ENCODE measurements at places on chromosomes 12 and 14.
A peak's percentile ranks its signal among the peaks of the same experiment; 100 is the strongest.

GRCh38 chr14:88013750-88014349, 8.9 kb downstream of the GPR65 start:
- DNase-seq, result peak; percentile 77

GRCh38 chr12:79098530-79098929, 234.0 kb downstream of the SYT1 start:
- no peak for DNase-seq

DNA sequence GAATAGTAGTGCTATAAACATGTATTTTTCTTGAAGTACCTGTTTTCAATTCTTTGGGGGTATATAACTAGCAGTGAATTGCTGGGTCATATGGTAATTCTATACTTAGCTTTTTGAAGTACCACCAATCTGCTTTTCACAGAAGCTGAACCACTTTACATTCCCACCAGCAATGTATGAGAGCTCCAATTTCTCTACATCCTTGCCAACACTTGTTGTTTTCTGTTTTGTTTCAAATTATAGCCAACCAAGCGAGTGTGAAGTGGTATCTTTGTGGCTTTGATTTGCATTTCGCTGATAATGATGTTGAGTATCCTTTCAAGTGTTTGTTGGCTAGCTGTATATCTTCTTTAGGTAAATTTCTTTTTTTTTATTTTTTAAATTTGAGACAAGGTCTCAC, 95.7 kb downstream of the PAPLN start:
- DNase-seq, result no peak

GRCh38 chr14:75453817-75454434, 26.1 kb downstream of the JDP2 start:
- DNase-seq, result no peak

DNA sequence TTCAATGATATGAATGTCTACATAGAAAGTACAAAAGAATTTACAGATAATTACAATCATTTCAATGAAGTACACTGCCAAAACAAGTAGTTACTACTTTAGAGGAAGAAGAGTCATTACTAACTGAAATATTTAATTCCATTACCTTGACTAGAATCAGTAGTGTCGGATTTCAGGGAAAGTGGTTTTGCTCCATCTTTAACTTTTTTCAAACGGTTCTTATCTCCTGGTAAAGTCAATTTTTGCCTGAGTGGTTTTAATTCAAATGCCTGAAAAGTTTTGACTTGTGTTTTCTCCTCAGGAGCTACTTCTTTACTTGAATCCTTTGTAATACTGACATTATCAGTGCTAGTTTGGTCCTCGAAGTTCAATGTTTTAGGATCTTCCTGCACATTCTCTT, 6.9 kb downstream of the ZFC3H1 start:
- no peak for DNase-seq

DNA sequence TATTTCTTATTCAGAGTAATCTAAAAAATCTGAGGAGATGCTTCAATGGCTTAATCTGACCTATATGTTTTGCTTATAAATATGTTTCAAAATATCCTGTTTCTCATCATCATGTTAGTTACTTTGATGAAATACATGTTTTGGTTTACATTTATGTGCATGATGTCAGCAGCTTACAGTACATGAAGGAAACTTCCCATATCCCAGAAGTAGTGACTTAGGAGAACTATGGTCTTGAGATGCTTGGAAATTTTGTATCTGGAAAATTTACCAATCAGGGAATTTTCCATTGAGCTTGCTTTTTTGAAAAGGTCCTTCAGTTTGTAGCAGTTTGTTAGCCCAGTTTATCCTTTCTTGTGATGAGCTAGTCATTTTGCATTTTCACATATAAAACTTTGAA, 73.3 kb downstream of the RASSF8 start:
- no peak for DNase-seq

DNA sequence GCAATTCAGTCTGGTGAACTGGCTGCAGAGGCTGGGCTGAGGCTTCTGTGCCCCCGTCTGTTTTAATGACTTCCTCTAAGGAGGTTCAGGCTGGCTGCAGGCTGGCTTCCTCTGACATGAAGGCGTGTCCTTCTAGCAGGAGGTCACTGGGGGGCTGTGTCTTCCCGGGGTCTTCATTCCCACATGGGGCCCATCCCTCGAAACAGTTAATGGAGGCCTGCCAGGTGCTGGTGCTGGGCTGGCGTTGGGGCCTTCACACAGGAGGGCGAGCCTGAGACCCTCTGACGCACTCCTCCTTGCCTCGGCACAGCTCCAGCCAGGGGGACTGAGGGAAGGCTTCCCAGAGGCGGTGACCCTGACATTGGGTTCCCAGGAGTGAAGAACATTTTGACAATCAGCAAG, 57.7 kb upstream of the DLK1 start:
- no peak for DNase-seq

DNA sequence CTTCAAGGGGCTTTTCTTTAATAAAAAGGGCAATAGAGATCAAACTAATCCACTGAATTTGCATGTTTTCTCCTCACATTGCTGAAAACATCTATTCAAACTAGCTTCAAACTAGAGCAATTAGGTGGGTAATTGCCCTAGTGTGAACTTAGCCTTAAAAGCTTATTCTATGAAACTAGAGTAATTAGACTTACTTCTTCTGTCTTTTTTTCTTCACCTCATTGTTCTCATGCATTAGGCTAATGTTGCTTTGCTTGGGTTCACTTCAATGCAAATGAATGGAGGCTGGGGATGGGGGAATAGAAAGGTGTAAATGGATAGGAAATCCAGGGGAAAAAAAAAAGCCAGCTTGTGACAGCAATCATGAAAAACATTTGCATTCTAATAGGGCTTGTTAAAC, 414.8 kb upstream of the LMO3 start:
- DNase-seq, result no peak

- DNase-seq, result no peak
Observed at GRCh38 chr14:104526723-104527645, 52.6 kb upstream of the C14orf180 start.

DNA sequence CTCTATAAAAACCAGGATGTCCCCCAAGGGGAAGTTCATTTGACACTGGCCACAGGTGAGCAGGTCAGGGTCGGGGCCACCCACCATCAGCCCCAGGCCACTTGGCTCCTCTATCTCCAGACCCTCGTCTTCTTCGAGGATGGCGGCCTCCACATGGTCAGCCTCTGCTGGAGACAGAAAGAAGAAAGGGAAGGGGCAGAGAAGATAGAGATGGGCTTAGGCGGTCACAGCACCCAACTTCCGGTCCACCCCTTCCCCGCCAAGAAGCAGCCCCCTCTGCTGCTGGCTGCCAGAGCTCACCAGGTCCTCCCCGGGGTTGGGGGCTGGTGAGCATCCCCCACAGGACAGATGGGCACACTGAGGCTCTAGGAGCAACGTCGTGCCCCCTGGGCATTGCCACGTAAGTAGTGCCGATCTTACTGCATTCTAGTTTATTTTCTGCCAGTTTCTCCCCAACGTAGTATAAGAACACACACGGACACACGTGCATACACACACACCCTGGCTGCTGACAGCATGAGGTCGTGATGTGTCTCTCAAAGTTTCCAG, 14.2 kb downstream of the BCL11B start:
- no peak for DNase-seq

- peak; percentile 61 for DNase-seq
Observed at GRCh38 chr12:106446419-106447092, 89.0 kb downstream of the POLR3B start.

DNA sequence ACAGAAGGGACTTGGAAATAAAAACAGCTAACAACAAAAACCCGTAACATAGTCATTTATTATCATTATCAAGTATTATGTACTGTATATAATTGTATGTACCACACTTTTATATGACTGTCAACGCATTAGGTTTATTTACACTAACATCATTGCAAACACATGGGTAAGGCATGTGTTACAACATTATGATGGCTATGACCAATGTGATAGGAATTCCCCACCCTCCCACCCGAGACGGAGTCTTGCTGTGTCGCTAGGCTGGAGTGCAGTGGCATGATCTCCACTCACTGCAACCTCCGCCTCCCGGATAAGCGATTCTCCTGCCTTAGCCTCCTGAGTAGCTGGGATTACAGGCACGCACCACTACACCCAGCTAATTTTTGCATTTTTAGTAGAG, 82.6 kb downstream of the ERC1 start:
- DNase-seq, result no peak

- no peak for DNase-seq
Observed at GRCh38 chr14:51908086-51908485, 47.7 kb downstream of the GNG2 start.

DNA sequence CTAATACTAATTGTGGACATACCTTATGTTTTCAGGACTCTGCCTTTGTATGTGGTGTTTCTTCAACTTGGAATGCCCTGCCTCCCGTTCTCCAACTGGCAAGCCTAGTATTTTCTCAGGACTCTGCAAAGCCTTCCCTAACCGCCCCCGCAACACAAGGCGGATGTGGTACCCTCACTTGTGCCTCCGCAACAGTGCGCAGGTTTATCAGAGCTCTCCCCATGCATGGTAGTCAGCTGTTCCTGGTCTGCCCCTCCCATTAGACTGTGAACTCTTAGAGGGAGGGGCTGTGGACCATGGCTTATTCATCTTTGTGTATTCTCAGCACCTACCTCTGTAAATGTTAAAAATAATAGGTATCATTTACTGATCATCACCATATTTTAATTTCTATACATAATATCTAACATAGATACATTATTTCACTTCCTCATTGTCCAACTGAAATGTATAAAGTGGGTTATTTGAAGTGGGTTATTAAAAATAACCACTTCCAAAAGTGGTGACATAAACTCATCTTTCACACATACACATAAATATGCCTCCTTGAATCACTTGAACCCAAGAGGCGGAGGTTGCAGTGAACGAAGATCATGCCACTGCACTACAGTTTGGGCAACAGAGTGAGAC, 9.0 kb downstream of the LPAR5 start:
- DNase-seq, result no peak

GRCh38 chr12:121453629-121454028, 53.7 kb downstream of the RNF34 start:
- no peak for DNase-seq

GRCh38 chr14:34081576-34082136, 130.8 kb upstream of the EGLN3 start:
- DNase-seq, result peak; percentile 40

All from NCI-H1092 treated with DMSO at 0.1 percent for 48 hours (cell line).